ENCODE measurements at places on chromosomes 1 and 21.

DNA sequence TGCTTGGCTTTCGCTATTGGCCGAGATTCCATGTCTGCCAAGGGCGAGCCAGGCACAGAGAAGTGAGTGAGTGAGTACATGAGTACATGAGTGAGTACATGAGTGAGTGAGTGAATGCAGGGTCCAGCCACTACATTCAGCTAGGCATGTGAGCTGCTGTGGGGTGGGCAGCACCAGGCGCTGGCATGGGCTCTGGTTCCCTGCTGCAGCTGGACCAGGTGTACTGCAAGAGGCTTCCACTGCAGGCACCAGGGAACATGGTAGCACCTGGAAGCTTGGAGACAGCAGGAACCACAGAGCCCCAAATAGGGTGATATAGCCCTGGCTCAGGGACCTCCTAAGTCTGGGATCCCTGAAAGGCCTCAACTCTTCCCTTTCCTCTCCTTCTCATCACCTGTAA, 330.2 kb downstream of the USP25 start:
- no peak for DNase-seq

DNA sequence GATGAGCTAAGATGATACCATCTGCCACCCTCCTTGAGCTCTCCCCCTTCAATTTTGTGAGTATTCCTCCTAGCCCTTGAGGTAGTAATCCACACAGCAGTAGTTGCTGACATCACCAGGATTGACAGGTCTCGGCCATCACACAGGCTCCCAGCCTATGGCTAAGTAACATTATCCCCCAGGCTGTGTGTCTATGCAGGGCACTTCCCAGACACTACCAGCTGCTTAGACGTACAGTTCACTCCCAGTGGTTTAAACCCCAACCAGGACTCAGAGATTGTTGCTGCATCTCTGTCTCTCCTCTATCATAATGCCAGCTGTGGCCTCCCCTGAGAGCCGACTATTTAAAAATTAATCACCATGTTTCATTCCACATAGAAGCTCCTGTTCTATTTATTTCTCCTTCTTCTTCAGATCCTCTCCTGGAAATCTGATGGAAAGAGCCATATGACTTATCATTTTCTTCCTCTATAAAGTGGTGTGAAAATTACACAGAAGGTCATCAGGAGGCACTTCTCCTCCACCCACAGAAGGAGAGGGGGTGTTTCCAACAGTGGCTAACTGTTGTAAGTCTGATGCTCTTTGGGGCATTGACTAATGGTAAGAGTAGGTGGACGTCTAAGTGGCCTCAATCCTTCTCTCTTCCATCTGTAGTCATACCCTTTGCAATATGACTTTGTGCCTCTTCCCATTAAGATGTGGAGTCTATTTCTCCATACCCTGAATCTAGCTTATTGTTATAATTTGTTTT, 396.3 kb downstream of the SETD4 start:
- no peak for DNase-seq

GRCh38 chr1:153422450-153423068, 6.2 kb downstream of the S100A7A start:
- DNase-seq = peak; percentile 46

DNA sequence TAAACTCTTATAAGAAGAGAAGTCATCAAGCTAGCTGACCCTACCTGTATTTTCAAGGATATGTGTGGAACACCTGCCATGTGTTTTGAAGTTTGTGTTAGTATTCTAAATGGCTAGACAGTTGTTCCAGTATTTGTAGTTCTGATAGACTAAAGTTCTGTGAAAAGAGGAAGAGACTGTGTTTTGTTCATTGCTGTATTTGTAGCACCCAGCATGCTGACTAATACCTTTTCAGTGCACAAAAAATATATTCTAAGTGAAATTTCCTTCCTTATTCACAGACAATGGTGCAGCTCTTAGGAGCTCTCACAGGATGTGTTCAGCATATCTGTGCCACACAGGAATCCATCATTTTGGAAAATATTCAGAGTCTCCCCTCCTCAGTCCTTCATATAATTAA, 8.2 kb upstream of the METTL18 start:
- no peak for DNase-seq

DNA sequence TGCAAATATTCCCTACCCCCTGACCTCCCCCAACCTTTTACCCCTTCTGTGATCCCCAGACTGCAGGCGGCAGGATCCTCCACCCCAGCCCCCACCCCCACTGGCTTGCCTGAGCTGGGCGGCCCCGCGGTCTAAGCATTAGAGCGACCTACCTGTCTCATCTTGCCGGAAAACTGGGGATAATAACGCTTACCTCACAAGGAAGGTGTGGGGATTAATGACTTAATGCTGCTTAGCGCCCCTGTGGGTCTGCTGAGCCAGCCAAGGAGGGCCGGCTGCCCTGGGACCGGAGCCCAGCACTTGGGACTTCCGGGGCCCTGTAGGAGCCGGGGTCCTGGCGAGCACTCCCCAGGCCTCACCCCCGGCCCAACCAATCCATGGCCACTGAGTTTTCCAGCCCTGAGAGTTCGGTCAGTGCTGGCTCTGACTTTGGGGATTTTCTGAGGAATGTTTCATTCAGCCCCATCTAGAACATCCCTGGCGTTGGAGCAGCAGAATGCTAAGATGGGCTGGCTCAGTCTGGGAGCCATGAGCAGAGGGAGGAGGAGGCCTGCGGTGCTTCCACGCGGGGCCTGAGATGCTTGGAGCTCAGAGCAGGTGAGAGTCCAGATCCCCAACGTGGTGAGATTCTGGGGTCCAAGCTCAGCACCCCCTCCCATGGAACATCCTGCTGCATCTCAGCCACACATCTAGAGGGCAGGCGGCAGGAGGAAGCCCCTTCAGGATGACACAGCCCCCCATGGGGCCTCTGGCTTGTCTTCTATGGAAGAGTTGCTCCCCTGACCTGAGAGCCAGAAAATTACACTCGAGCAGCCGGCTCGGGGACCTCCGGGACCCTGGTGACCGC, 97.9 kb downstream of the RIPK4 start:
- DNase-seq = no peak

- no peak for DNase-seq
Measured at GRCh38 chr1:175217721-175218531, 25.4 kb upstream of the KIAA0040 start.

GRCh38 chr21:41580758-41581554, 73.0 kb upstream of the TMPRSS2 start:
- DNase-seq = no peak

DNA sequence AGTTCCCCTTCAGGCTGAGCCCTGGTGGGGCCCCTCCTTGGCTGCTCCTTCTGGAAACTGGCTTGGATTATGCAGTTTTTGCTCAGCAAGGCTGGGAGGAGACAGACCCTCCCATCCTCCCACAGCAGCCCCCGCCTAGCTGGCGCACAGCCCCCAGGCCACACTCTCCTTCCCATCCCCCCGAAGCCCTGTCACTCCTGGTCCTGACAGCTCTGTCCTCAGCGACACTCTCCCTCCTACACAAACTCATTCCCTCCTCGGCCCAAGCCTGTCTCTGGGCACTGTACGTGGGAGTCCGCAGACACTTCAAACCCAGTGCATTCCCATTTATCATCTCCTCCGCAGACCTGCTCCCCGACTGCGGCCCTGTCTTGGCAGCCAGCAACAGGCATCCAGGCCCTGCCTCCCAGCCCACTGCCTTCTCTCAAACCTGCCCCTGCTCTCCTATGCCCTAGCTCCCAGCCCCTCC, 25.0 kb upstream of the EPHB2 start:
- DNase-seq = no peak

Measured in CD4-positive, alpha-beta T cell treated with Interleukin-15 for 4 hours (primary cell).